Stimulated activated naive B cell treated with anti-CD40 and anti-IgM and Interleukin-4, amounts not matched to agents 10 μg/mL and 1 μg/mL and 100 μg/mL, for 72 hours (primary cell): ENCODE measurements at places on chromosomes 12 and 14.

- no peak for DNase-seq
These were observed 16.3 kb upstream of the IRF2BPL start for GRCh38 chr14:77044783-77045237.

- no peak for DNase-seq
These were observed 14.8 kb downstream of the ACOT6 start for GRCh38 chr14:73627151-73627558.

DNA sequence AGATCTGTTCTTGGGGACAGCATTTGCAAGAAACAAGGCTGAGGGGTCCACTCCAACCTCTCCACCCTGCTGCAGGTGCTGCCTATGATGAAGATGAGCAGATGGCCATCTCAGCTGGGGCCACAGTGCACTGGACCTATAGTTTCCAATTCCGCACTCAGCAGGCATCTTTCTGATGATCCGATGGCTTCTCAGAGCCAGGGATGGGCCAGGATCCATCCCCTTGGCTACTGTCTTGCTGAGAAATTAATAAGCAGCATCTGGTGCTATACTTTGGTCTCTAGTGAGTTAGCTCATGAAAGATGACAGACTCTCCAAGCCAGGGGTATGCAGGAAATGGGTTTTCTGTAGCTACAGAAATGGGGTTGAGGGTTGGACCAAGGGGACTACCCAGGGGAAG is 18.4 kb upstream of the BDKRB1 start:
- no peak for DNase-seq

DNA sequence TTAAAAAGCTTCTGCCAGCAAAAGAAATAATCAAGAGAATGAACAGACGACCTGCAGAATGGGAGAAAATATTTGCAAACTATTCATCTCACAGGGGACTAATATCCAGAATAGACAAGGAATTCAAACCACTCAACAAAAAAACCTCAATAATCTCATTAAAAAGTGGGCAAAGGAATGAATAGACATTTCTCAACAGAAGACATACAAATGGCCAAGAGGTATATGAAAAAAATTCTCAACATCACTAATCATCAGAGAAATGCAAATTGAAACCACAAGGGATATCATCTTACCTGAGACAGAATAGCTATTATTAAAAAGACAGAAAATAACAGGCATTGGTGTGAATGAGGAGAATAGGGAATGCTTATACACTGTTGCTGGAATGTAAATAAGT is 270.0 kb downstream of the DACT1 start:
- DNase-seq: no peak

- no peak for DNase-seq
These were observed 72.6 kb upstream of the CAPRIN2 start for GRCh38 chr12:30827101-30828066.
